Right cardiac atrium (tissue), 5 donors: ENCODE measurements at places on chromosomes 3 and 15. TPM values are rescaled to one million over a fixed set of nuclear protein-coding genes. Genes with fewer than 3 reads are reported as not detected.
A peak's percentile ranks its signal among the peaks of the same experiment; 100 is the strongest.

The NOX5 gene
- 0.17 TPM for total RNA-seq

The CISH gene
- total RNA-seq = 10.2 TPM

The ISG20 gene
- 5.3 TPM for total RNA-seq

The GREM1 gene
- 0.20 TPM for total RNA-seq

The RHO gene
- total RNA-seq = not detected

The FILIP1L gene
- 56.4 TPM for total RNA-seq

DNA sequence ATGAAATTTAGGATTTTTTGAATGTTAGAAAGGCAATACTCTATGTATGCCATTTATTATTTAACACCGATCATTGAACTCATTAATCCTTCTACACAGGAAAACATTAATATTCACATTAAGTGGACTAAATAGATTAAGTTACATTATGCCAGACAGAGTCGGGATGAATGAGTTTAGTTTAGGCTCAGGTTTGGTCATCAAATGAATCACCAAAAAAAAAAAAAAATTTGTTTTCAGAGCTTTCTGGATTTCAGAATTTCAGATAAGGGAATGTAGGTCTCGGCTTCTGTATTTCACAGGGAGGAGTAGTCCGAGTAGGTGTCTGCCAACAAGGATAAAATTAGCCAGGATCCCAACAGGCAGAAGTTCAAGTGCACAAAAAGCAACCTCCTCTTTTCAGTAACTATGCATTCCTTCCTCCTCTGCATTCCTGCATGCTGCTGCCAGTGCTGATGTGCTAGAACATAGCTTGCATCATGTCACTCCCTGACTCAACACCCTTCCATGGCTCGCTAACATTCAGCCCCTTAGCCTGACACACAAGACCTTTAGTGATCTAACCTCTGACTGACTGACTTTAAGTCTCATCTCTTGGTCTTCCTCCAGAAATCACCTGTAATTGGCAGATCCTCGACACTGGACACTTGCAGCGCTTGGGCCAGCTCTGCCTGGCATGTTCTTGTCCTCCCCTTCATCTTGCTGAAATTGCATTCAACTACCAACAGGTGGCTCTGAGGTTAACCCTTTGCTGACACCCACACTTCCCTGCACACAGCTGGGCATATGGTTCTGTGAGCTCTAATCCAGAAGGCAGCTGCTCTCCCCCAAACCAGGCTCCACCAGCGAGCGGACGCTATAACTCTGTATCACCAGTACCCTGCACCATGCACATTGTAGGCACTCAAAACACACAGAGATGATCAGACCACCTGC is 145.4 kb upstream of the PROK2 start:
- DNase-seq = peak; percentile 23

GRCh38 chr15:71807125-71807629 is 3.2 kb upstream of the NR2E3 start:
- DNase-seq = no peak

GRCh38 chr3:71497367-71497897 is 86.1 kb downstream of the FOXP1 start:
- no peak for DNase-seq

GRCh38 chr15:69602921-69603320 is 150.3 kb downstream of the RPLP1 start:
- no peak for DNase-seq

DNA sequence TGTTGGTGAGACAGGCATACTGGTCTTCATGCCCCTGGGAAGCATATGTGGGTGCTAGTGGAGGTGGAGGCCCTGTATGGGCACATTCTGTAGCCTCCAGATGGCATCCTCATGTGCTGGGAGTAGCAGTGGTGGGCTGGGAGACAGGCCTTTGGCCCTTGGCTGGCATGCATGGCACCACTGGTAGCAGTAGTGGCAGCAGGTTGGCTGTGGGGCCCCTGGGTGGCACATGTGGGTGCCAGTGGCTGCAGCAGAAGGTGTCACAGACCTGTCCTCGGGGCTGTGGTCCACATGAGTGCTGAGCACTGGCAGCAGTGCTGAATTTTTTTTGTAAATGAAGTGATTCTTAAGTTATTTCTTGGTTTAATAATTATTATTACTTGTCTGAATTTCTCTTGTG is 71.2 kb downstream of the TNFAIP8L3 start:
- DNase-seq = no peak

DNA sequence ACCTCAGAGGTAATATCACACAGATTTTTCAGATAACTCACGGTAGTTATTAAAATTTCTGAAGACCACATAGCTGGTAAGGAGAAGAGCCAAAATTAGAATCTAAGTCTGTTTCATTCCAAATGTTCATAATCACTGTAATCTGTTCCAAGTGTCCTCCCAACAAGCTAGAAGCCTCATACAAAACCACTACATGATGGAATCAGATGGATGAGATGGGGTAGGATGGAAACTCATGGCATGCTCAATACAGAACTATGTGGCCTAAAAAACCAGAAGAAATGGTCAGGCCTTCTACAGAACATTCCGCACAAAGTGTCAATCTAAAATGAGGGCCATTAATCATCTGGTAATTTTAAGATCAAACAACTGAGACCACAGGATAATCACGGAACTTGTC is 91.8 kb downstream of the THBS1 start:
- DNase-seq = no peak

GRCh38 chr15:56342653-56343052 is 22.6 kb upstream of the TEX9 start:
- DNase-seq = no peak

DNA sequence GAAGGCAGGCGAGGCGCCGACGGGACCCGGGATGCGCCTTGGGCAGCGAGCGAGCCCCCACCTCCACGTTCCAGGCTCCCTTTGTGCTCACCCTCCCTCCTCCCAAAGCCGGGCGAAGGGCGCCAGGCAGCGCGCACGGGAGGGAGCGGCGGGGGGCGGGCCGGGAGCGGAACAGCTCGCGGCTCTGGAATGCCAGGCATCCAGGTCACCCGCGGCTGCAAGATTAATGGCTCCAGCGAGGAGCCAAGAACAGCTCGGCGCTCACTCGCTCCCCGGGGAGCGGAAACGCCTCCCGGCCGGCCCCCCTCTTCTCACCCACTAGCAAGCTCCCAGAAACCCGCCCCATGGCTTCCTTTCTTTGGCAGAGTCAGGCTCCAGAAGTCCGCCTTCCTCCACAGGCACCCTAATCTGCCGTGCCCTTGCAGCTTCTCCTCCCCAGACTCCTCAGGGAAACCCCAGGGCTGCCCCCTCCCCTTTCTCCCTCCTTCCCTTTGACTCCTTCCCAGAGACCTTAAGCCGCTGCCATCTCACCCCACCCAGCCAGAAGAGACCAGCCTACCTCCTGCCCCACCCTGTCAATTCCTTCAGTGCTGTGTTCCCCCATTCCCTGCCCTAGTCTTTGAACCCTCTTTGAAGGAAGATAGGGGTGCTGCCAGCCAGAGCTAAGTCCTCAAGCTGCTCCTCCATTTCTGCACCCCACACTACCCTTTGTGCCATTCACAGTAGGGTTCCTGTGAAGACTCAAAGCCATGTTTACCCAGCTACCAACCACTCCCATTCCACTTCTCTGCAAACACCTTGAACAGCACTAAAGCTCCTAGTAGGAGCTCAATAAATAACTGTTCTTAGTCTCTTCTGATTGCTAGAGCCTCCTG is 9.9 kb downstream of the AMOTL2 start:
- peak; percentile 94 for DNase-seq

DNA sequence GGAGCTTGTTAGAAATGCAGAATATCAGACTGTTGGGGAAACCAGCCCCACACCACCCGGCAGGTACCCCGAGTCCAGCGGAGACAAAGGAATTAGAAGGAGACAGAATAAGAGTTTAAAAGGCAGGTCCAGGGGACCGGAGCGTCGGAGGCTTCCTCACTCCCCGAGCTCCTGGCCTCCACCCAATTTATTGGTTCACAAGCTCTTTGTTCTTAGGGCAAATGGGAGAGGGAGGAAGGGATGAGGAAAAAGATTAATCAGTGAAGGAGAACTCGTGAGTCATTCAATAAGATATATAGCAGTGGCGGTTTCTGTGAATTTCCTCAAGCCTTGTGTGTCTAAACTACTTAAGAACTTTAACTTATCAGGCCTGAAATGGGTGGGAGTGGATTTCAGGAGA is 32.1 kb upstream of the WDR72 start:
- no peak for DNase-seq

- DNase-seq = no peak
Observed at GRCh38 chr3:61780016-61780415, 218.6 kb downstream of the PTPRG start.

DNA sequence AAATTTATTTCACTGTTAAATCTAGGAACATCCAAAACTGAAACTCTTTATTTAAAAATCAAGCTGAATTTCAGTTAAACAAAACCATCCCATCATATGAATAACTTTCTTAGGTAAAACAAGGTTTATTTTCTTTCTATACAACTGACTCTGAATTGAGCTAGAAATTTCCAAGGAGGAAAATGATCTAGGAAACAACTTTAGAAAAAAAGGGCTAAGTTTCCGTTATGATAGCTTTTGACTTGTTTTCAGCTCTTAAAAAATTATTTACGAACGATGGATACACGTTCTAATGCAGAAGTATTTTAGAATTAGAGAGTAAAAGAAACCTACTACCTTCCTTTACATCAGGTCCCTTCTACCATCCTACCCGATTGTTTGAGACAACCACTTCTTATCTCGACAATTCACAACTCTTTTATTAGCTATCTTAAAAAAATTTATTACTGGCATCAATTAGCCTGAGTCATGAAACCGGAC is 1.8 kb upstream of the IGF1R start:
- DNase-seq = no peak

- DNase-seq = no peak
Observed at GRCh38 chr15:70060214-70060992, 37.3 kb downstream of the TLE3 start.
